Stimulated activated CD4-positive, alpha-beta T cell treated with anti-CD3 and anti-CD28 coated beads, TNF-alpha, amount 100 ng/mL, for 4 hours (primary cell): ENCODE measurements at places on chromosomes 11 and 22.

DNA sequence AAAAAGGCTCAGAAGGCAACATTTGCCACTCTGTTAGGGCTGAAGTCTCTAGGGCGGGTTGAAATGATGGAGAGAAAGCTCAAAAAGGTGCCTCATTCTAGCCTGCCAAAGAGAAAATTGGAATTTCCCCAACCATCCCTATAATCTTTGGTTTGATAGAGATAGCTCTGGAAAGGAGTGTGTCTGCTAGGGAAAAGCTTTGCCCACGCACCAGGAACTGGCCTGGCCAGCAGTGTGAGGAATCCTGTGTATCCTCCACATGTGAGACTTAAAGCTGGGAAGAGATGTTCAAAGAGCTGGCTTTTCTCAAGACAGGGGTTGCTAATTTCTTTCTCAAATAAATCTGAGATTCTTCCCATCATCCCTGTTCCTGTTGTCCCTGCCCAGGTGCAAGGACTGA lies 193.7 kb downstream of the OPCML start:
- DNase-seq, result no peak

- DNase-seq, result no peak
Measured at GRCh38 chr11:121547574-121547973, 94.8 kb upstream of the SORL1-AS1 start.

- no peak for DNase-seq
Measured at GRCh38 chr22:26898946-26899605, 241.7 kb downstream of the MIAT start.

- DNase-seq, result no peak
Measured at GRCh38 chr11:101442171-101442570, 141.6 kb downstream of the TRPC6 start.

- no peak for DNase-seq
Measured at GRCh38 chr22:39524753-39525657, 4.6 kb downstream of the ATF4 start.

GRCh38 chr11:12185106-12185690 lies 74.8 kb downstream of the MICAL2 start:
- DNase-seq, result no peak
